A549 treated with CpdA at 1 μM for 4 hours (cell line): ENCODE measurements at places on chromosomes 4 and X. TPM values are rescaled to one million over a fixed set of nuclear protein-coding genes. Genes with fewer than 3 reads are reported as not detected.

The CSAG3 gene
- total RNA-seq: not detected in 5 replicates

The NIPAL1 gene
- total RNA-seq: 0.78 to 1.2 TPM (median 0.85 TPM) in 5 replicates

The GAB3 gene
- total RNA-seq: 0.27 to 0.45 TPM (median 0.41 TPM) in 5 replicates

The INPP4B gene
- 5.0 to 8.6 TPM (median 6.1 TPM) in 5 replicates for total RNA-seq

The GAGE12H gene
- total RNA-seq: not detected in 5 replicates

The BEX1 gene
- not detected in 5 replicates for total RNA-seq

The HAND2 gene
- 0.14 to 0.66 TPM (median 0.36 TPM) in 5 replicates for total RNA-seq

The TMEM154 gene
- total RNA-seq: 0.05 to 0.13 TPM (median 0.09 TPM) in 4 of 5 replicates, not detected in the other

The CT45A5 gene
- 0.05 TPM in 1 of 5 replicates, not detected in the others for total RNA-seq

The PDE5A gene
- total RNA-seq: 0.13 to 0.32 TPM (median 0.25 TPM) in 5 replicates
